ENCODE measurements at places on chromosomes 4 and X.

GRCh38 chrX:22105231-22105630 lies 73.1 kb downstream of the PHEX start:
- DNase-seq, result no peak

DNA sequence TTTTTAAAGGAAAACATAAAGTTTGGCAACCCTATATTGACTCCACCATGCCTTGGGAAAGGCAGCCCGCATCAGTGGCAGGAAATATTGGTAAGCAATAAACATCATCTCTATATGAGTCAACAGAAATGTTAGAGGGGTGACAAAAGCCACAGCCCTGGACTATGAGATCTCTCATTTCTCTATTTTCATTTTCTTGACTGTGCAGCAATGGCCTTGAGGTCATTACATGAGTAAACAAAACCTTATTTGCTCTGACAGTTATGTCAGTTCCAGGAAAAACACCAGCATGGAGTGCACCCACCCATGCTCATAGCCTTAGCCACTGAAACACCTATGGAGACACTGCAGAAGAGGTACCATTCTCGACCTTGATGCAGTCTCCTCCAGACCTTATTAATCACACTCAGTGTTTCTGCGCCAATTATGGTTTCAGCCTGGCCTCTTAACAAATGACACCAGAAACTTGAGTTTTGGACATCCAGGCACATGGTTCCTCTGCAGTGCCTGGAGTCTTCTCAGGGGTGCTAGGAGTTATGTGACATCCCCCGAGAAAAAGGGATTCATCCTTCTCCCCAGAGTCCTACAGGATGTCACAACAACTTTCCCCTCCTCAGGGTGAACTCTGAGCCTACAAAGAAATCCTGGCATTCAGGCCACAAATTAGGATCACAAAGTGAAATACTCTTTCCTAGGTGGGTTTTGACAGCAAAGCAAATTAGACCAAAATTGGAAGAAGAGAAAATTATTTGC lies 16.0 kb upstream of the HPGD start:
- DNase-seq, result no peak

DNA sequence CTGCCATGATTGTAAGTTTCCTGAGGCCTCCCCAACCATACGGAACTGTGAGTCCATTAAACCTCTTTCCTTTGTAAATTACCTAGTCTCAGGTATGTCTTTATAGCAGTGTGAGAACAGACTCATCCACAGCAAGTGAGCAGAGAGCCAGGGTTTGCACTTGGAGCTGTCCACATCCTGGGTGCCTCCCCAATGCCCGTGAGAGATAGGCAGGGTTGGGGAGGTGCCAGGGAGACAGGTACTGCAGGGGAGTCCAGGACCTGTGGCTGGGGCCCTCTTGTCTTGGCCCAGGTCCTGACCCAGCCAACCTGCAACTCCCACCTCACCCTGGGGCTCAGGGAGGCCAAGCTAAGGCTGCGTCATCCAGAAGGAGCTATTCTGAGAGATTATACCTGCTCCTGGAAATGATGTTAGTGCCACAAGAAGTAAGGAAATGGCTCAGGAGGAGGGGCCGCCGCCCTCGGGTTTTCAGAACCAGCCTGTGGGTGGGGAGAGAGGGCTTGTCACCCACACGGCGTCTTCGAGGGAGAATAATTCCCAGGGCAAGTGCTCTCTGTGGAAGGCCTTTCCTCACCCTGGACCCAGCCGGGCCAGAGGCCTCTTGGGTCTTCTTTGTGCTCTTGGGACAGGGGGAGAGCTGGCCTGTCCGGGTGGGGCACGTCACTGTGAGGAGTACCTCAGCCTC lies 66.5 kb downstream of the ADRA2C start:
- DNase-seq, result no peak

- no peak for DNase-seq
Measured at GRCh38 chr4:98771959-98772632, 113.7 kb upstream of the TSPAN5 start.

- DNase-seq, result no peak
Measured at GRCh38 chrX:150219374-150220185, 143.5 kb upstream of the MAMLD1 start.

DNA sequence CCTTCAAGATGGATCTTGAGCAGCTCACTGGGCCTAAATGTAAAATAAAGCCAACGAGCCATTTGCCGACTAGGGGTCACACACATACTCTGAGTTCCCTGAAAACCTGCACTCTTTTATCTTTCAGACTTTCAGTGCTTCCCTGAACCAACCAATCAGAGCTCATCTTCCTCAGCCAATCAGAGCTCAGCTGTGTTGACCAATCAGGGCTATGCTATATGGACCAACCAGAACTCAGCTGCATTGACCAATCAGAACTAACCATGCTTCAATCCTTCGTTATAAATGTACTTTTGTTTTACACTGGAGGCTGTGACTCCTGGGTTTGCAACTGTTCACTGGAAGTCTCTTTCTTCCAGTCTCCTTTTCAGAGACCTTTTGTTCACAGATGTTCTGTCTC lies 19.3 kb downstream of the SLC25A53 start:
- DNase-seq, result no peak

- no peak for DNase-seq
Measured at GRCh38 chr4:108224611-108225053, 55.9 kb upstream of the LEF1 start.

All from AG09319 (cell line).